Spleen (tissue), 13 donors: ENCODE measurements at places on chromosomes 1 and 21. TPM values are rescaled to one million over a fixed set of nuclear protein-coding genes. Genes with fewer than 3 reads are reported as not detected.

CELA3A gene
- total RNA-seq = not detected

C1QTNF12 gene
- 2.2 TPM for total RNA-seq

EVA1B gene
- 31.1 TPM for total RNA-seq

UBE2U gene
- not detected for total RNA-seq

PKP1 gene
- not detected for total RNA-seq

BRDT gene
- not detected for total RNA-seq

SYCP1 gene
- total RNA-seq = not detected

CFAP107 gene
- not detected for total RNA-seq
